Calu3 (cell line): ENCODE measurements at places on chromosomes 11 and 22. TPM values are rescaled to one million over a fixed set of nuclear protein-coding genes. Genes with fewer than 3 reads are reported as not detected.

Gene NNMT
- total RNA-seq, result 52.7 and 116 TPM in 2 replicates

Gene KCNK4
- total RNA-seq, result not detected in 2 replicates

Gene STK33
- total RNA-seq, result 1.7 and 3.0 TPM in 2 replicates

Gene SCGB2A2
- not detected in 2 replicates for total RNA-seq

Gene OVCH2
- not detected in 2 replicates for total RNA-seq

Gene PRR33
- total RNA-seq, result not detected in 2 replicates

Gene VPS37C
- total RNA-seq, result 22.7 TPM in 2 replicates

Gene TTC28
- total RNA-seq, result 5.2 and 10.1 TPM in 2 replicates

DNA sequence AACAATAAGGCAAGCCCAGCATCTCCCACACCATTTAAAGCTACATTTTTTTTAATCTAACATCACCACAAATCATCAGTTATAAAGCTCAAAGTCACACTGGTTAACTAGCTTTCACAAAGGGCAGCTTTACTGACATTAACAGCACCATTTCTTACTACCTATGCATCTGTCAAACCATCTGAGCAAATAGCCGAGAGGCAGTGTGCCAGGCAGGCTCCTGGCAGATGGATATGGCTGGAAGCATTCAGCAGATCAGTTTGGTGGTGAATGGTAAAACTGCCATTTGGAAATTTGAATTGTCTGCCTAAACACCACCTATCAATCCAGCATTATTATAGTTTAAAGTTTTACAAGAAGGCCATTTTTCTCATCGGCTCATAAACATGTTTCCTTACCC, 131.2 kb downstream of the TTC28 start:
- no peaks in the 10 kb centered on the region for H3K4me1 ChIP-seq
- no peak overlapping the region for H3K4me3 ChIP-seq
- H3K27ac ChIP-seq, result no peak overlapping the region
- DNase-seq, result no peak
- H3K27me3 ChIP-seq, result no peaks in the 10 kb centered on the region

DNA sequence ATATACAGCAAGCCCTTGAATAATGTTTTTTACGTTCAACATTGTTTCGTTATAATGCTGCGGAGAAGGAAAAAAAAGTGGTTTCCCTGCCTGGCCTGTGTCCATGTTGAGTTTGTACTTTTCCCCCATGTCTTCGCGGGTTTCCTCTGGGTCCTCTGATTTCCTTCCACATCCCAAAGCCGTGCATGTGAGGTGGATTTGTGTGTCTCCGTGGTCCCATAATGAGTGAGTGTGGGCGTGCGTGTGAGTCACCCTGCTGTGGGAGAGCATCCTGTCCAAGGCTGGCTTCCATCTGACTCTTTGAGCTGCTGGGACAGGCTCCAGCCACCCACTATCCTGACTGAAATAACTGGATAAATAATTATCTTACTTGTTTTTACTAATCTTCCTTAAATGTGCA, 29.6 kb upstream of the SNX19 start:
- no peaks in the 10 kb centered on the region for H3K36me3 ChIP-seq
- no peaks in the 10 kb centered on the region for H3K4me1 ChIP-seq
- DNase-seq, result no peak
- H3K27me3 ChIP-seq, result peaks cover 26% of the 10 kb centered on the region

GRCh38 chr11:74278721-74279161, 32.7 kb downstream of the P4HA3 start:
- no peaks in the 10 kb centered on the region for H3K36me3 ChIP-seq
- no peaks in the 10 kb centered on the region for H3K4me1 ChIP-seq
- H3K27me3 ChIP-seq, result peaks cover 26% of the 10 kb centered on the region
- no peak for DNase-seq
- no peak overlapping the region for H3K4me3 ChIP-seq

DNA sequence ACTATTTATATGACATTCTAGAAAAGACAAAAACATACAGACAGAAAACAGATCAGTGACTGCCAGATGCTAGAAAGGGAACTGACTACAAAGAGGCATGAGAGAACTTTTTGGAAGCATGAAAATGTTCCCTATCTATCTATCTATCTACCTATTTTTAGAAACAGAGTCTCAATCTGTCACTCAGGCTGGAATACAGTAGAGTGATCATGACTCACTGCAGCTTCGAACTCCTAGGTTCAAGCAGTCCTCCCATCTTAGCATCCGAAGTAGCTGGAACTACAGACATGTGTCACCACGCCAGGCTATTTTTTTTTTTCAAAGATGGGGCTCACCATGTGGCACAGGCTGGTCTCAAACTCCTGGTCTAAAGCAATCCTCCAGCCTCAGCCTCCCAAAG, 6.9 kb downstream of the SBF2 start:
- peaks cover 12% of the 10 kb centered on the region for H3K4me1 ChIP-seq
- H3K27me3 ChIP-seq, result no peaks in the 10 kb centered on the region
- H3K4me3 ChIP-seq, result no peak overlapping the region
- no peak overlapping the region for H3K27ac ChIP-seq
- no peak for DNase-seq
- H3K36me3 ChIP-seq, result no peaks in the 10 kb centered on the region

GRCh38 chr11:69310934-69311766, 17.2 kb downstream of the MYEOV start:
- H3K4me1 ChIP-seq, result peaks cover 21% of the 10 kb centered on the region
- no peak for DNase-seq
- no peak overlapping the region for H3K27ac ChIP-seq
- no peaks in the 10 kb centered on the region for H3K27me3 ChIP-seq
- H3K4me3 ChIP-seq, result no peak overlapping the region

GRCh38 chr11:118930094-118930712, 4.5 kb upstream of the BCL9L start:
- no peaks in the 10 kb centered on the region for H3K27me3 ChIP-seq
- H3K36me3 ChIP-seq, result peaks cover 49% of the 10 kb centered on the region
- H3K27ac ChIP-seq, result peak overlapping the region; percentile 58

GRCh38 chr11:21912285-21912684, 280.6 kb upstream of the ANO5 start:
- no peaks in the 10 kb centered on the region for H3K36me3 ChIP-seq
- no peak overlapping the region for H3K4me3 ChIP-seq
- DNase-seq, result no peak
- no peak overlapping the region for H3K27ac ChIP-seq

GRCh38 chr11:75874684-75875341, 59.8 kb downstream of the UVRAG start:
- H3K36me3 ChIP-seq, result no peaks in the 10 kb centered on the region
- no peak overlapping the region for H3K27ac ChIP-seq
- peaks cover under 1% of the 10 kb centered on the region for H3K4me1 ChIP-seq
- no peak overlapping the region for H3K4me3 ChIP-seq
- no peaks in the 10 kb centered on the region for H3K27me3 ChIP-seq
- no peak for DNase-seq

DNA sequence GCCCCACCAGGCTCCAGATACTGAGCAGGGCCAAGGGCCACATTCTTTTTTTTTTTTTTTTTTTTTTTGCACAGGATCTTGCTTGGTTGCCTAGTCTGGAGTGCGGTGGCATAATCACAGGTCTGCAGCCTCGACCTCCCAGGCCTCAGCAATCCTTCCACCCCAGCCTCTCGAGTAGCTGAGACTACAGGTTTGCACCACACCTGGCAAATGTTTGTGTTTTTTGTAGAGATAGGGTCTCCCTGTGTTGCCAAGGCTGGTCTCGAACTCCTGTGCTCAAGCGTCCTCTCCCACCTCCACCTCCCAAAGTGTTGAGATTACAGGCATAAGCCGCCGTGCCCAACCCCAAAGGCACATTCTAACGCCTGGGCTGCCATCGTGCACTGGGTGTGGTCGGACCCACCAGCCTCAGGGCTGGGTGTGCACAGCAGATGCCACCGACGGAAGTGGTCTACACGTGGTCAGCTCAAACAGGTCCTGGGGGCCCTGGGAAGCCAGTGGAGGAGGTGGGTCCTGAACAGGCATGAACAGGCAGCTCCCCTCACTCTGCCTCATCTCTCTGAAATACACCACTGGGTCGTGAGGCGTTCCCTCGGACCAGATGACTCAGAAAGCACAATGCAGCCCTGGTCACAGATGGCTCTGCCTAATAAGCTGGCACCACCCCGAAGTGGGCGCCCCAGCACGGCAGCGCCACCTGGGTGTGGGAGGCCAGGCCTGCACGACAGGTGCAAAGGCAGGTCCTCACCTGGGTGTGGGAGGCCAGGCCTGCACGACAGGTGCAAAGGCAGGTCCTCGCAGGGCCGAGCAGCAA, 5.1 kb upstream of the B4GALNT4 start:
- H3K36me3 ChIP-seq, result peaks cover 10% of the 10 kb centered on the region
- peaks cover 8% of the 10 kb centered on the region for H3K4me1 ChIP-seq
- no peak overlapping the region for H3K27ac ChIP-seq
- peaks cover 50% of the 10 kb centered on the region for H3K27me3 ChIP-seq
- H3K4me3 ChIP-seq, result no peak overlapping the region

DNA sequence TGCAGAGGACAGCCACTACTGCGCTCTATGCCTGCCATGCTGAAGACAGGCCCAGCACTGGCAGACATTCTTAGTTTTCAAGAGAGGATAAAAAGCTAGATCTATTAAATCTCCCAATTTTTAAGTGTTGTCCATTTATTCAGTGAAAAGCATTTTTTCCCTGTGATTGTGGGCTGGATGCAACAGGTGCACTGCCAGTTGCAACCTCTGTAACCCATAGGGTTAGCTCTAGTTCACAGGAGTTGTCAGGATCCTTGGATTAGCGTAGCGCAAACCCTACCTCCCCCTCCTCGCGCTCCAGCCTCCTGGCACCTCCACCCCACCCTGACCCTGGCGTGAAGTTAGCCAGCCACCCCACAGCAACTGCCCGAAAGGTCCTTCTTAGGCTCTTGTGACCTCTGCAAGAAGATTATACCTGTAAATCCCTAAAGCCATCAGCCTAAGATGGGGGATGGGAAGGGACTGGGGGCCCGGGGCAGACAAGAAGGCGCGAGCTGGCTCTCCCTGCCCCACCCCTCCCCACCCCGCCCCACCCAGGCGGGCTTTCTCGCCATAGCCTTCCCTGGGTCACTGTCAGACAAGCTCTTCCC, 30.9 kb downstream of the EIF3F start:
- DNase-seq, result no peak
- no peaks in the 10 kb centered on the region for H3K36me3 ChIP-seq
- H3K27me3 ChIP-seq, result peaks cover 69% of the 10 kb centered on the region
- H3K27ac ChIP-seq, result no peak overlapping the region
- peaks cover 8% of the 10 kb centered on the region for H3K4me1 ChIP-seq
- H3K4me3 ChIP-seq, result peak overlapping the region; percentile 45

DNA sequence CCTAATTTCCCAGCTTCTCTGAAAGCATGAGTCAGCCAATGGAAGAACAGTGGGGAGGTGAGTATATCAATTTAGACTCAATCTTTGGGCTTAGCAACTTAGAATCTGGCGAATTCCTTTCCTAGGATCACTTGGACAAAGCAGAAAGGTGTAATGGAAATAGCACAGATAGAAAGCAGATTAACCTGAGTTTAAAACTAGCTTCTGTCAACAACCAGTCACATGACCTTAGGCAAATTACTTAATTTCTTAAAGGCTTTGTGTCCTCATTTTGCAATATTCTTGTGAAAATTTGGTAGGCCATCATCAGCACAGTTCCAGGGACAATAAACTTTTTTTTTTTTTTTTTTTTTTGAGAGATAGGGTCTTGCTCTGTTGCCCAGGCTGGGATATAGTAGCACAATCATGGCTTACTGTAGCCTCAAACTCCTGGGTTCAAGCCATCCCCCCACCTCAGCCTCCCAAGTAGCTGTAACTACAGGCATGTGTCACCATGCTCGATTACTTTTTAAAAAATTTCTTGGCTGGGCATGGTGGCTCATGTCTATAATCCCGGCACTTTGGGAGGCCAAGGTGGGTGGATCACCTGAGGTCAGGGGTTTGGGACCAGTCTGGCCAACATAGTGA, 40.8 kb upstream of the PCF11 start:
- H3K27ac ChIP-seq, result no peak overlapping the region
- DNase-seq, result no peak
- no peak overlapping the region for H3K4me3 ChIP-seq
- H3K36me3 ChIP-seq, result no peaks in the 10 kb centered on the region
- no peaks in the 10 kb centered on the region for H3K4me1 ChIP-seq

GRCh38 chr22:27129266-27129665, 471.9 kb downstream of the MIAT start:
- DNase-seq, result no peak
- no peaks in the 10 kb centered on the region for H3K27me3 ChIP-seq
- H3K36me3 ChIP-seq, result no peaks in the 10 kb centered on the region
- H3K27ac ChIP-seq, result no peak overlapping the region

GRCh38 chr22:28021998-28022660, 103.1 kb upstream of the PITPNB start:
- no peak overlapping the region for H3K27ac ChIP-seq
- no peak overlapping the region for H3K4me3 ChIP-seq
- H3K36me3 ChIP-seq, result no peaks in the 10 kb centered on the region
- DNase-seq, result no peak

DNA sequence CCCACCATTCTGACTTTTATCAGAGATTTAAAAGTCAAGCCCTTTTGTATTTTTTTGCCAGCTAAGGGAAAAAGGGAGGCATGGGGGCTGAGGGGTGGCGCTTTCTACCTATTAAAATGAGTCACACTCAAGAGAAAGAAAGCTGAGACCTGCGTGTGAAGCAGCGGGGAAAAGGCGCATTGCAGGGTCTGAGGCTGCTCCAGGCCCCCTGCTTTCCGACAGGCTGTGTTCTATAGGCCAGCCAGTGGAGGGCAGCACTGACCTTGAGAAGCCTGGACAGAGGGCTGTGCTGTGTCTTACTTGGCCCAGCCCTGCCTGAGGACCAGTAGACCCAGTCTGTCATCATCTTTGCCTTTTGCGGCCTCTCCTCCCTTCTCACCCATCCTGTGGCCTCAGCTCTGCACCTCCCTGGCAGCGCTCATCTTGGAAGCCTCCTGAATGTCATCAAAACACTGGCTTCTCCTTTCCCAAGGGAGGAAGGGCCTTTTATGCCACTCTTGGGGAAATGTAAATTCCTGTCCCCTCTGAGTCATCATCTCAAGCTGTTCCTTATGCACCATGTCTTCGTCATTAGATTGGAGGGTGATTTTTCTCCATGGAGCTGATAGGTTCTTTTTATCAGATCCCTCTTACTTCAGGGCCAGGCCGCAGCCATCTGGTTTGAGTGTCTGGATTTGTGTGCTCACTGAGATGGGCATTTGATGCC, 12.6 kb upstream of the MAPK8IP1 start:
- H3K27ac ChIP-seq, result no peak overlapping the region
- no peaks in the 10 kb centered on the region for H3K27me3 ChIP-seq
- DNase-seq, result peak; percentile 60
- H3K36me3 ChIP-seq, result no peaks in the 10 kb centered on the region
- no peaks in the 10 kb centered on the region for H3K4me1 ChIP-seq

DNA sequence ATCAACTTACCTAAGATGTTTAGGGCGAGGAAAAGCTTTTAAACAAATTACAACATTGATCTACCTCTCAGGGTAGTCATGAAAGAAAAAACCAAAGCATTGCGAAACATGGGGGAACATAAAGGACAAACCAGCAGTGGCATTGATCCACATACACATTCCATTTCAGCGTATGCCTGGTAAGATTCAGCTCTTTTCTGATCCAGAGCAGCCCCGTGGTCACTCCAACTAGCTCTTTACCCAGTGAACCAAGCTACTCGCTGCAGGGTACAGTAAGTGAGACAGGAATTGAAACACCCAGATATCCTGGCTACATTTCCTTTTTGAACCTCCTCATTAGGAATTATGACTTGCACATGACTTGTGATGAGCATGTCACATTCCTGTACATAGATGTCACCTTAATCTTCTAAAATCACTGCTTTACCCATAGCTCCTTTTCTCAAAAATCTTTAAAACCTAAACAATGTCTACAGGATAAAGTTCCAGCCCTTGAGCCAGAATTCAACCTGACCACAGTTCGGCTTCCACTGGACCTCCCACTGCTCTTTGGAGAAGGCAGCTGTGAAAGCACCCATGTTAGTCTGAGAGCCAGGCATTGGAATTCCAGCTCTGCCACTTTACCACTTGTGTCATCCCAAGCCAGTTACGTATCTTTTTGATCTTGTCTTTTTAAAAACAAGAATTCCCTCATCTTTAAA, 42.9 kb upstream of the AKIP1 start:
- DNase-seq, result peak; percentile 6
- H3K27ac ChIP-seq, result no peak overlapping the region
- H3K27me3 ChIP-seq, result no peaks in the 10 kb centered on the region
- peaks cover 9% of the 10 kb centered on the region for H3K4me1 ChIP-seq
- H3K36me3 ChIP-seq, result no peaks in the 10 kb centered on the region
